ENCODE measurements at places on chromosomes 4 and X. TPM values are rescaled to one million over a fixed set of nuclear protein-coding genes. Genes with fewer than 3 reads are reported as not detected.
A peak's percentile ranks its signal among the peaks of the same experiment; 100 is the strongest.

Gene AFF2
- total RNA-seq: under 0.01 TPM

Gene ARAF
- total RNA-seq: 31.5 TPM

Gene HSFX3
- not detected for total RNA-seq

Gene ENPP6
- total RNA-seq: not detected

Gene DUSP21
- total RNA-seq: not detected

GRCh38 chr4:8225706-8226443 is 26.8 kb downstream of the SH3TC1 start:
- no peak for DNase-seq

DNA sequence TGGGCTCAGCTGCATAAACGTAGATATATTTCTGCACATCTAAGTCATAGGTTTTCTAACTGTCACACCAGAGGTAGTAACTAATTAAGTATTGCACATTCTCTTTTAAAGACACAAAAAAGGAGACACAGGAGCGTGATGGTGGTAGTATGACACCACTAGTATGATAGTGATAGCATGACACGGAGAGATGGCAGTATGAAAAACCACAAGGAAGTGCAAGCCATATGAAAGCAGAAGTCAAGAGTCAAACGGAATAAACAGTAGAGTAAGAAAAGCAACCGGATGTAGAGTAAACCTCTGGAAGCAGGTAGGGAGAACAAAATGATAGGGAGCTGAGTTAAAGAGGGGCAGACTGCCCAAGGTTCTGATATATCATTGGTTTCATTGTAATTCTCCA is 382.2 kb upstream of the INTU start:
- no peak for DNase-seq

- DNase-seq: no peak
Measured at GRCh38 chrX:109389917-109390316, 92.0 kb downstream of the GUCY2F start.

GRCh38 chr4:142960867-142961644 is 115.0 kb upstream of the INPP4B start:
- no peak for DNase-seq

DNA sequence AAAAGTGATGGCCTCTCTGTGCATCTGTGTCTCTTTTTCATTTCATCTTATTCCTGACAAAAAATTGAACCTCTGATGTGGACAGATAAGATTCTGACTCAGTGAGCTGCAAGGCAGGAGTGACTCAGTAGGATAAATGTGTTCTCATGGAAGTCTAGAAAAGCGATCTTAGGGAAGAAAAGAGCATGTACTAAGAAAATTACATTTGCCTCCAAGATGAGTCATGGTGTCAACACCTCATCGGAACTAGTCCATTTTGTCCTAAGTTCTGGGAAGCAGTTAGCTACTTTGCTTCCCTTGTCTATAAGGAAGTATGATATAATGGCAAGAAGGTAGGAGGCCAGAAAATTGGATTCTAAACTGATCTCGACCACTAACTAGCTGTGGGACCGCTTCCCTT is 83.5 kb upstream of the AFF2 start:
- peak; percentile 16 for DNase-seq

DNA sequence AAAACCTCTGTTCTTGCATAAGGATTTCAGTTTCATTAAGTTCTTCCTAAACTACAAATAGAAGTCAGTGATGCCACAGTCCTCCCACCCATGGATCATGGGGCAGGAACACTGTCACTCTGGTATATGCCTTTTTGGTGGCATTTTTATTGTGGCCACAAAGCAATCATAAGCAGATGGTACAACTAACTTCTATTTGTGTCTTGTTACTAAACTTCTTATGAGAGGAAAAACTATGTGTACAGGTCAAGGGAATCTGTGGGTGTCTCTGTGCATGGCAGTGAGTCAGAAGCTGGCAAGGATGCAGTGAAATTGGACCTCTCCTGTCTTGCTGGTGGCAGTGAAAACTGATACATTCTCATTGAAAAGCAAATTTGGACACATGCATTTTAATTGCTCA is 245.0 kb upstream of the GPC4 start:
- no peak for DNase-seq

DNA sequence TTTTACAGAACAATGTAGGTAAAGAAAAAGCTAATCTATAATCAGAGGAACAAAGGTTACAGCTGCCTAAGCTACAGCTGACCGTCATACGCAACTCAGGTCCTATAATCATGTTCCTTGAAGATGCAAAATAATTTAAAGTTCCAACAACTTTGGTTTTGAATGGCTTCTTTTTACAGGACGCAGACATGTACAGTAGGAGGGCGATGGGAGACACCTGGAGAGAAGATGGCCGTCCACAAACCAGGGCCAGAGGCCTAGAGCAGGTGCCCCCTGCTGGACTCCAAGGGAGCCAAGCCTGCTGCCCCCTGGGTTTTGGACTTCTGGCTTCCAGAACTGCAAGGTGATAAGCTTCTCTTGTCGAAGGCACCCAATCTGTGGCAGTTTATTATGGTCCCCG is 10.6 kb downstream of the HGFAC start:
- no peak for DNase-seq
